ENCODE measurements at places on chromosomes 4 and X.

DNA sequence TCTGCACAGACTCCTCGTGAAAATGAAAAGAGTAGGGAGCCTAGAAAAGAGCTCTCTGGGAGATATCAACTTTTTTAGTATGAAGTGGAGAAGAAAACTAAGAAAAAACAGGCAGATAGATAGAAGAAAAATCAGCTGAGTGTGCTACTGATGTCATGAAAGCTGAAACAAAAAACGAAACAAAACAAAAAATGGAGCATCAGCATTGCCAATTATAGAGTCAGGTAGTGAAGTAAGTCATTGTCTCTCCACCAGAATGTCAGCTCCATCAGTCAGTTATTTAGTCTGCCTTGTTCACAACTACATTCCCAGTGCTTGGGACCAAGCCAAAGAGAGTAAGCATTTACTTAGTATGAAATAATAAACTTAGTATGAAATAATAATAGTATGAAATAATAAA lies 595.1 kb downstream of the STPG2 start:
- no peak for DNase-seq

GRCh38 chr4:40065010-40065409 lies 8.4 kb downstream of the N4BP2 start:
- no peak for DNase-seq

DNA sequence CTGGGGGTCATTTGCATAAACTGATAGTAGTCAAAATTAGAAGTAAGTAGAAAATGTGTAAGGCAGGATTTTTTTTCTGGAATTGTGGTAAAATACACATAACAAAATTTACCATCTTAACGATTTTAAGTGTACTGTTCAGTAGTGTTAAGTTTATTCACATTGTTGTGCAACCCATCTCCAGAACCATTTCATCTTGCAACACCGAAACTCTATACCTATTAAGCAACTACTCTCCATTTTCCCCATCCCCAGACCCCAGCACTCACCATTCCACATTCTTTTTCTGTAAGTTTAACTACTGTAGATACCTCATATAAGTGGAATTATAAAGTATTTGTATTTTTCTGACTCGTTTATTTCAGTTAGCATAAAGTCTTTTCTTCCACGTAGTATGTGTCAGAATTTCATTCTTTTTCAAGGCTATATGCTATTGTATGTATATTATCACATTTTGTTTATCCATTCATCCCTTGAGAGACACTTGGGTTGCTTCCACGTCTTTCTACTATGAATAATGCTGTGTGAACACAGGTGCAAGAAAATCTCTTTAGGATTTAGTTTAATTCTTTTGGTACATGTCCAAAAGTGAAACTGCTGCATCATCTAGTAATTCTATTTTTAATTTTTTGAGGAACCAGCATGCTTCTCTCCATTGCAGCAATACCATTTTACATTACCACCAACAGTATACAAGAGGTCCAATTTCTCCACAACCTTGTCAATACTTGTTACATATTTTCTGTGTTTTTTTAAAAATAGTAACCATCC lies 39.1 kb upstream of the NSUN7 start:
- no peak for DNase-seq

DNA sequence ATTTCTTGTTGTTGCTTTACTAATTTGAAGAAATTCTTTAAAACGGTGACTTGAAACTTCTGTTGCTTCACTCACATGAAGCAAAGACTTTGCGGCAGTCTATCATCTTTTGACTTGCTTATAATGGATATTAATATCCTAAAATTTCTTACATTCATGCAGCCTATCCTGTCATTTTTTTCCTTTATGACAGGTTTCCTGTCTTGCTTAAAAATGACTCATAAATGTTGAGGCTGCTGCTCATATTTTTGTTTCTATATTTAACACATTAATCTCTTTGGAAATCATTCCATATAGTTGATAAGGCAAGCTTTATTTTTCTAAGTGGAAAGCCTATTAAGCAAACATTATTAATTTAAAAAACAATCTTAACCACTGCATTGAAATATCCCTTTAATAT lies 176.6 kb upstream of the GALNTL6 start:
- no peak for DNase-seq

DNA sequence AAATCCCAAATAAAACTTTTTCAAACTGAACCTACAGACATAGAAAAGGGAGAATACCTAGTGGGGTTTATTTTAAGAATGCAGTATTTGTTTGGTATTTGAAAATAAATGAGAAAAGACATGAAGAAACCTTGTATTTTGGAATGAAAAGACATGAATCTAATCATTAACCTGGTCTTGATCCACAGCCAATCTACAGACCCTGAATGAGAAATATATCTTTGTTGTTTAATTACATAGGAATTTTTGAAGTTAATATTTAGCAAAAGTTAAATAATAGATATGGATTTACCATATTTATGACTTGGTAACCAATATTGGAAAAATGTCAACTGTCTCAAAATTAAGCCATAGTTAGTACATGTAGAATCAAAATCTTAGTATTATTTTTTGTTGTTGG lies 76.8 kb downstream of the MAGEA10 start:
- DNase-seq, result no peak

DNA sequence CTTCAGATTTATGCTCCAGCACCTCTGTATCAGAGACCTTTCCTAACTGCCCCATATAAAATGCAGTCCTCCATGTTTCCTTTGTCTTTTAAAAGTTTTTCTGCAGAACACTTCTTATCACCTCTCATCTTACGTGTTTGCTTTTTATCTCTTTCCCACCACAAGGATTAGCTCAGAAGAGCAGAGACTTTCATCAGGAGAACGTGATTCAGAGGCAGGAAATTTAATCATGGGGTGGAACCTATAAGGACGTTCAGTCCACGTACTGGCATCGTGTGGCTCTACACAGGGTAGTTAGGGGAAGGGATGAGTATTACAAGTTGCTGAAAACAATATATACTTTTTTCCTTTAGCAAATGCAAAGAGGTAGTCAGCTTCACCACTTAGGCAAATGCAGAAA lies 98.7 kb downstream of the SORBS2 start:
- DNase-seq, result no peak

DNA sequence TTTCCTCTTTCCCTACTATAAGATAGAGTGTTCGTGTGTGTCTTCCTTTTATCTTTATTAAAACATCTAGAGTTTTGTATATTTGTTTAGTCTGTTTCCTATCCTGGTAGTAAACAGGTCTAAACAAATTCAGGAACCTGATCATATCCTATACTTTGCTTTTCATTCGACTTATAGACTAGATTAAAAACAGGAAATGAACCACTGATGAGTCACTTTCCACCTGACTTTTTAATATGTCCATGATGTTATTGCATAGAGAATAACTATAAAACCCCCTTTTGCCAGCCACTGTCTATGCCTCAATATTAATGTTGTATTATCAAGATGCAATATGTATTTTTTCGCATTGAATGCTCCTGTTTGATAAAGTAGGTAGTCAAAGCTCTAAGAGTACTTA lies 1794.0 kb downstream of the STIM2 start:
- DNase-seq, result no peak

GRCh38 chr4:20612313-20612712 lies 87.9 kb upstream of the PACRGL start:
- no peak for DNase-seq

Measured in neuronal stem cell (in vitro differentiated cells).